ENCODE measurements at places on chromosomes 2 and 18. TPM values are rescaled to one million over a fixed set of nuclear protein-coding genes. Genes with fewer than 3 reads are reported as not detected.

Gene MOB1A
- polyA plus RNA-seq: 196 TPM

Gene ILKAP
- 50.2 TPM for polyA plus RNA-seq

Gene LYG2
- polyA plus RNA-seq: not detected

Gene LBH
- 163 TPM for polyA plus RNA-seq

Gene TRIM43B
- not detected for polyA plus RNA-seq
